ENCODE measurements at places on chromosomes 6 and 20. TPM values are rescaled to one million over a fixed set of nuclear protein-coding genes. Genes with fewer than 3 reads are reported as not detected.
A peak's percentile ranks its signal among the peaks of the same experiment; 100 is the strongest.

ACTR5 gene
- 7.7 TPM for polyA plus RNA-seq

MEI4 gene
- polyA plus RNA-seq = not detected

TPX2 gene
- 106 TPM for polyA plus RNA-seq

RUNX2 gene
- 0.94 TPM for polyA plus RNA-seq

GTSF1L gene
- not detected for polyA plus RNA-seq

PHF20 gene
- 24.0 TPM for polyA plus RNA-seq

- no peak for DNase-seq
Observed at GRCh38 chr6:1123386-1124375, 188.2 kb upstream of the FOXQ1 start.

DNA sequence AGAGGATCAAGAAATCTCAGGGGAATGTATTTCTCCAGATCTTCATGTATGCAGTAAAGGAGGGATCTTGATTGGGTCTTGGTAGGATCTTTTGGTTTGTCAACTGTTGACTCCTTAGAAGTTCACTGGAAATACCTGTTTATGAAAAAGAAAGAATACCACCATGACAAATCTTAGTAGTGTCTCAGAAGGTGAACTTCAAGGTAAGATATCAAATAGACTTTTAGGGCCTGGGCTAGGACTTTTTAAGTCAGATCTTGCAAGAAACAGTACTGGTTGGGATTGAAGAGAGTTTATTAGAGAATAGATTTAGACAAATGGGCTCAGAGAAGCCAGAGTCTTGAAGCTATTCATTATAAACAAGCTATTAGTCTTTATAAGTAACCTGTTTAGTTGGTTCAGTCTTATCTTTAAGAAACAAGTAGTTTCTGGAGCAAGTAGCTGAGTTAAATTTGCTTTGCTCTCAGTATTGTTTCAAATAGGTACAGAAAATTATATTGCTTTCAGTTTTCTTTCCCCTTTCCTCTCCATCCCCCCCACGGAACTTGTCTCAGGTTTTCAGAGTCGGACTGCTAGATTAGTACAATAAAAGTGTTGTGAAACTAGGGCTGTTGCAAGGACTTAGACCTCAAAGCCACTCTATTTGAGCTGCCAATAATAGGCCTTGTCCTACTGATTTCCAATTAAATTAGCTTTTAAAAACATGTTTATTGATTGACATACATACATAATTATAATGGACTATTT, 529.1 kb upstream of the CITED2 start:
- no peak for DNase-seq

- DNase-seq = no peak
Observed at GRCh38 chr20:19750101-19750606, 7.9 kb upstream of the RIN2 start.

GRCh38 chr20:34951252-34951651, 4.4 kb downstream of the GSS start:
- DNase-seq = no peak

- DNase-seq = no peak
Observed at GRCh38 chr6:17059850-17060249, 42.0 kb upstream of the STMND1 start.

GRCh38 chr6:39835821-39836295, 43.7 kb downstream of the DAAM2 start:
- DNase-seq = no peak

- DNase-seq = no peak
Observed at GRCh38 chr6:235763-236360, 56.4 kb upstream of the DUSP22 start.

- DNase-seq = no peak
Observed at GRCh38 chr6:79335133-79335674, 100.7 kb upstream of the HMGN3 start.

DNA sequence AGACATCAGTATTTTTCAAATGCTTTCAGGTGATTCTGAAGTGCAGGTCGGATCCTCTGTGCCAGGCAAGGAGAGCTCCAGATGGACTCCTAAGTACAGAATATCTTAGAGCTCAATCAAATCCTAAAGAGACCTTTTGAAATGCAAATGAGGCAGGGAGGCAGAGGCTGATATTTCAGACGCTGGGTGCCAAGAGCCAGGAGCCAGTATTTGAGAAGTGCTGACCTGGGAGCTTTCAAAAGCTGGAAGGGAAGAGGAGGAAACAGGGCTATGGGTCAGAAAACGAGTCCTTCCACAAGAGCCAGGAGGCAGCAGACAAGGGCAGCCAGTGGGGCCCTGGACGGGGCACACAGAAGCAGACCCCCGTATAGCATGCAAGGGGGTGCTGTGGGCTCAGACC, 46.1 kb upstream of the DSN1 start:
- no peak for DNase-seq

GRCh38 chr6:64085126-64085525, 449.5 kb downstream of the PHF3 start:
- DNase-seq = no peak

- no peak for DNase-seq
Observed at GRCh38 chr20:55446301-55446700, 559.0 kb downstream of the CBLN4 start.

GRCh38 chr6:16332175-16332542, 93.8 kb downstream of the GMPR start:
- DNase-seq = peak; percentile 69
